NCI-H1436 treated with DMSO at 0.1 percent for 48 hours (cell line): ENCODE measurements at places on chromosomes 7 and 10.
A peak's percentile ranks its signal among the peaks of the same experiment; 100 is the strongest.

- DNase-seq = no peak
Observed at GRCh38 chr10:74207691-74208480, 56.9 kb downstream of the ADK start.

GRCh38 chr7:26664735-26665416, 199.5 kb downstream of the SKAP2 start:
- DNase-seq = no peak

- no peak for DNase-seq
Observed at GRCh38 chr10:114663626-114664025, 5.6 kb upstream of the ABLIM1 start.

GRCh38 chr10:102504179-102504975, 605 bp downstream of the SUFU start:
- no peak for DNase-seq

- no peak for DNase-seq
Observed at GRCh38 chr7:68529221-68529620, 1069.1 kb upstream of the AUTS2 start.

DNA sequence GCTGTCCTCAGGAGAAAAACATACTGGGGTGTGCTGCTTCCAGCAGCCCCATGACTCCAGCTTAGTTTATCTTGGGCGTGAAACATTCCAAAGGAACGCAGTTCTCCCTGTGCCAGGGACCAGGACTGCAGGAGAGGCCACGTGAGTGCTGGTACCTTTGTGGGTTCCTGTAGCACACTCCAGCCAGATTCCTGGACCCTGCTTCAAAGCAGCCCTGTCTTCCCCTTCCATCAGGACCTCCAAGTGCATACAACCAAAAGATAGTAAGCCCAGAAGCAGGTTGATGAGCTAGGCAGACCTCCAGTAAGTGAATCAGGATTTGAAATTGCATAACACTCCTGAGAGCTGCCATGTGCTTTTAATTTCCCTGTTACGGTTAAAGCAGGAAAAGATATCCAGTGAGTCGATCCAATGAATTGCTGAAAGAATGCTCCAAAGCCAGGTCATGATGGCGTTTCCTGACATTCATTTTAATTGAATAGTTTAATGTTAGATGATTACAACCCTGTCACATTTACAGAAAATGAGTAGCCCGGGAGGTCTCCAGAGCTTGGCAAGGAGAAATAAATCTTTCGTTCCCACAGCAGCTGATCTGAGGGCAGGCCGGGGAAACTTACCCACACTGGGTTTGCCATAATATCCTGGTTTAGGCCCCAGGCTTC, 38.9 kb upstream of the CPXM2 start:
- no peak for DNase-seq

DNA sequence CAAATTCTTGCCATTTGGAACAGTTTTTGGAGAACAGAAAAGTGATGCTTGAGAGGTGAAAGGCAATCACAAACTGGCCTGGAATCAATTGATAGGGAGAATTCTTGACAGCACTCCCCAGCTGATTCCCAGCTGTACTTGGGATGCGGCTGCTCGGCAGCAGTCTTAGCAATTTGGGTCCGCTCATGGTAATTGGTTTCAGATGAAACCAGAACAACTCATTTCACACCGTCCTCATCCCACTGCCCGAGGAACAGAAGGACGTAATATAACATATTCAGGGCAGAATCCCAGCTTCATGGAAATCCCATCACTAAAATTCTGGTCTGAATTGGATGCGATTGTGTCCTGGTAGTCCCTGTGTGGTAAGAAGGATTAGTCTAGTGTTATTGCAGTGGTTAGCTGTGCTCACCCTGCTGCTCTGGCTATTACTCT, 223.3 kb upstream of the FERD3L start:
- DNase-seq = no peak

- no peak for DNase-seq
Observed at GRCh38 chr7:136900005-136900404, 31.6 kb downstream of the CHRM2 start.

GRCh38 chr7:108002726-108003598, at the start of gene LAMB1:
Gene LAMB1, minus strand, starts transcription at chr7:108003161. Its CDS starts 276 bp downstream, at chr7:108002885.
- no peak for DNase-seq

- DNase-seq = no peak
Observed at GRCh38 chr7:23654508-23654907, 25.5 kb upstream of the FAM221A start.

GRCh38 chr7:135328526-135328925, 94.9 kb downstream of the STRA8 start:
- DNase-seq = no peak

DNA sequence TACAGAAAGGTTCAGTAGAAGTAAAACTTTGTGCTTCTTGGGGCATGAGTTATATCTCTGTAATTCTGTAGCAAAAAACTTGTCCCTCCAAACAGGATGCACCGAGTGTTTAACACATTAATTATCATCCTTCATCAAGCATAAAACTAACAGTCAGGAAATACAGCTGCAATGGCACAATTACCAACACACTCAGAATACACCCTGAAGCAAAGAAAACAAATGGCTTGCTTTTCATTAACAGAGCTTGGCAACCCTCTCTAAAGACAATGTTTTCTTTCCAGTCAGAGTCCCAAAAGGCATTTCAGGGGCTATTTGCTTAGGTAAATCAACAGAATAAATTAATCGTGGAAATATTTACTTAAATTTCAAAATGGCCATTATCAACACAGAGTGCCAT, 107.7 kb downstream of the ICA1 start:
- DNase-seq = peak; percentile 93

DNA sequence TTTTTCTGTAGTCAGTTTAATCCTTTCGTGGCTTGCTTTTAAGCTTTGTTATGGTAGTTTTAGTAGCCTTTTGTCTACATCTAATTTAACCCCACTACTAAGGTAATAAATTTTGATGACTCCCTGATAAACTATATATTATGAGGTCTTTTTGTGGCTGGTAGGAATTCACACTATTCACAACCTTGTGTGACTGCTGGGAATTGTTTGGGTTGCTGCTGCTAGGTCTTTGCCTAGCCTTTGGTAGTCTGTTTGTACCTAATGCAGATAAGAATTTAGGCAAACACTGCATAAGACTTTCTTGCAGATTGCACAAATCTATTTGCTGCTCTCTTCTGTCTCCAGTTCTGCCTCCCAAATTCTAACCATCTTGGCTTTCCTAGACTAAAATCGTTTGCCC, 58.3 kb downstream of the SHOC2 start:
- no peak for DNase-seq

DNA sequence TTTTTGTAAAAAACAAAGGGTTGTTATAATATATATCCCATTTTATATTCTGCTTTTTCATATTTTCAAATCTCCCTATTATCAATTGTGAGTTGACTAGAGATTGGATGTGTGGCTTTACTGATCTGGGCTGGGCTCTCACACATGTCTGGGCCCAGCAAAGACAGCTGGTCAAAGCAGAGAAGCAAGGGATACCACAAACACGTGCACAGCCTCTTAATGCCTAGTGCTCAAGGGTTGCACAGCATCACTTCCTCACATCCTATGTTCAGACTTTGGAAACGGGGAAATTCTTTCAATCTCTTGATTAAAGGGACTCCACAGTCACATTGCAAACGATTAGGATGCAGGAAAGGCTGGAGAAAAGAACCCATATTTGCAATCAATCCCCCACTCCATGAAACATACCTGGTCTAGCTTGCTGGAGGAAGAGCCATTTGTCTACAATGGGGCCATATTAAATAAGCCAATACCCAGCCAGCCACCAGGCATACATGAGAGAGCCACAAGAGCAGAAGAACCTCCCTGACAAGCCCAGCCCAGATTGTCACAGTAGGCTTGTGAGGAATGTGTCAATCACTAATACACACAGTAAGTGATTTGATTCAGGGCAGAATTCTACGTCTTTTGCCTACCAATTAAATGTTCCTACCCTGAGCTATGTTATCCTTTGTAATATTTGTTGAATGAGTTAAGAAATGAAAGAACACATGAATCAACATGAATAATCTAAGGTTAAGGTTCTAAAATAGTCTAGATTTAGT, 431.2 kb downstream of the TNS3 start:
- no peak for DNase-seq

DNA sequence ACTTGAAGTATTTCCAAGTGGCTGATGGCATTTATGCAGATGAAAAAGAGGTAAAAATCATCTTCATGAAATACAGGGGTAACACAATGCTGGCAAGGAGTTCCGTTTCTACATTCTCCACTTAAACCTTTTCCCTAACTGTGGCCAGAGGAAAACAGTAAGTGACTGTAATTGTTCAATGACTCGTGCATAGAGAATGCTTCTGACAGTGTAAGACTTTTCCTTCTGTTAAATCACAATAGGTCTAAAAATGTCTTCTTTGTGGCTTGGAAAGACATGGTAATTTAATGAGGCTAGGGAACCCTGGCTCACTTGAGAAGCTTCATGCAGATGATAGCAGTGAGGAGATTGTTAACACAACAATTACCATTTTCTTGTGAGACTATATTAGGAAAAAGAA, 50.3 kb upstream of the RSU1 start:
- DNase-seq = no peak

DNA sequence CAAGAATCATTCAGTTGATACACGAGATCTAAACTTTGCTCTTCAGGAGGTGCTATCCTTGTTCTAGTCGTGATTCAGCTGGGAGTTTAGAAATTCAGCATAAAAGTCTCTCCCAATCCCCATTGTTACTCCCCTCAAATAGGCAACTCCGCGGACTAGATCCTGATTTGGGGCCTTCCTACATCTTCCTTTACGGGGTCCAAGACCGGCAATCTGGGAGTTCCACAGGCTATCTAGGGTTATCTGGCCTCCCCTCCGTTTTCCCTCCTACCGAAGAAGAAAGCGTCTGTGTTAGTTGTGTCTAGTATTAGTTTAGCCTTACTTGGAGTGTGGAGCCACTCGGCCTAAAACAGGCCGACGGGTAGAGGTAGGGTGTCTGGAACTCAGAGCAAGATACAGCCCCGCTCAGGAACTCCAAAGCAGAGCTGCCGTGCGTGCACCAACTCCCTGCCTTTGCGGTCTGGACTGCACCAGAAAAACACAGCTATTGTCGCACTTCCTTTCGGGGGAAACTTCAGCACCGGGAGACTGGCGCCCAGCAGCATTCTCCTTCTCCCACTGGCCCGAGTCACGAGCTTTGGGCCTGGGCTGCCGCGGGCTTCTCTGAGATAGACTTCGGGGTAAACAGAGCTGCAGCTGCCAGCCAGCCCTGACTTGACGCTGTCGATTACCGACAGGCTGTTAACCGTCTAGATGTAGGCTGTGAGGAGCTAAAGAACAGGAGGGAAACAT, 1.5 kb upstream of the DLX5 start:
- DNase-seq = no peak

DNA sequence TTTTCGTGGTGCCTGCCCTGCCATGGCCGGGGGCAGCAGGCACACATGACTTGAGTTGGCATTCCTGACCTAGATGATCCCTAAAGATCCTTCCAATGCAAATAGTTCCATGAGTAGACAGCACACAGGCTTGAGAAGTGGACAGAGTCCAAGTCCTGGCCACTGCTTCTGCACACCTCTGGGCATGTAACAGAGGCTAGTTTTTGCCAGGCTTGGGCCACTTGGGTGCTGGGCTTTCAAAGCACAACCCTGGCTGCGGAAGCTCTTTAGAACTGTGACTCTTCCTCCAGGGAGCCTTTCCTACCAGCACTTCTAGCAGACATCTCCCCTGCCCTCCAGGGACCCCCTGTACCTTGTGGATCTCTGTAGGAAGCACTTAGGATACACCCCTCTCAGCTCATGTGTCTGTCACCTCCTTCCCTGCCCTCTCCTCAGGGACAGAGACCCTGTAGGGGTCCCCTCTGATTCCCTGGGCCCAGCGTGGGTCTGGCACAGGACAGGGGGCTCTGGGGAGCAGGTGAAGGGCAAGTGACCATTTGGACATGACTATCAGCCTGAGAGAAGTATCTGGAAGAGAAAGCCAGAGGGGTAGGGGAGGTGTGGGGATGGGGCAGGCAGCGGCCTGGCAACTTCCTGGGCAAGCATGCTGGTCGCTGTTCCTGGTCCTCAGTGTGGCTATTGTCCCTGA, 36.2 kb downstream of the ZCCHC24 start:
- DNase-seq = no peak

DNA sequence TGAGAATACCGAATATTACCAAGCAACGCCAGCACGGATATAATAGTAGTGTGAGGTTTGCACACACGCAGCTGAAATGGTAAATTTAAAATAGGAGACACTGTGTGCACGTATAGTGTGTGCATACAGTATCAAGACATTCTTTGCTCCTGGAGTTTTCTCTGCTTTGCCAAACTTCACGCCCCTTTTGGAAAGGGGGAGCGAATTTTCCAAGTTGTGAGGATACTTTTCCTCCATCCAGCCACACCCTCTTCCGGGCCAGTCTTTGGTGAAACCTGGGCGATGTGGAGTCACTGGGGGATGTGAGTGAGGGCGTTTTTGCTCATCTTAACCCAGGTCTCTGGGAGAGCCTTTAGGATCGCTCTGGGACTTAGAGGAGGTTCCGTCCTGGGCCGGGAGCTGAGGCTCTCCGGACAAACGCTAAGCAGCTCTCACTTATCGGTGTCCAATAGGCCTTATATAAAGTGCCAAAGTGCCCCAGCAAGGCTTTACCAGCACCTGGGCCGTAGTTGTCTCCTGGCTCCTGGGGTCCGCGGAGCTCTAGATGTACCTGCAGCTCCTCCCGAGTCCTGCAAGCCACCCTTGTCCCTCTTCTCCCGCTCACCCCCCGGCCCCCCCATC, 160.0 kb upstream of the MKI67 start:
- DNase-seq = no peak

- no peak for DNase-seq
Observed at GRCh38 chr10:90857635-90858460, at the start of gene HTR7. Gene HTR7, minus strand, starts transcription at chr10:90858039. Its CDS starts 368 bp downstream, at chr10:90857671.

- no peak for DNase-seq
Observed at GRCh38 chr7:1587738-1588137, 17.9 kb upstream of the PSMG3 start.

DNA sequence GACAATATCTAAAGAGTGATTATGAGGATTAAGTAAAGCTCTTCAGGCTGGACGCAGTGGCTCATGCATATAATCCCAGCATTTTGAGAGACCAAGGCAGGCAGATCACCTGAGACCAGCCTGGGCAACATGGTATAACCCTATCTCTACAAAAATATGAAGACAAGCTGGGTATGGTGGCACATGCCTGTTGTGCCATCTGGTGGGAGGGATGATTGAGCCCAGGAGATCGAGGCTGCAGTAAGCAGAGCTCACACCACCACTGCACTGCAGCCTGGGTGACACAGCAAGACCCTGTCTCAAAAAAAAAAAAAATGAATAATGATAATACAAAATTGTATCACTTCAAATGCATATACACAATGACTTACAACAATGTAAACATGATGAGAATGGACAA, 195.6 kb upstream of the AUTS2 start:
- DNase-seq = no peak

DNA sequence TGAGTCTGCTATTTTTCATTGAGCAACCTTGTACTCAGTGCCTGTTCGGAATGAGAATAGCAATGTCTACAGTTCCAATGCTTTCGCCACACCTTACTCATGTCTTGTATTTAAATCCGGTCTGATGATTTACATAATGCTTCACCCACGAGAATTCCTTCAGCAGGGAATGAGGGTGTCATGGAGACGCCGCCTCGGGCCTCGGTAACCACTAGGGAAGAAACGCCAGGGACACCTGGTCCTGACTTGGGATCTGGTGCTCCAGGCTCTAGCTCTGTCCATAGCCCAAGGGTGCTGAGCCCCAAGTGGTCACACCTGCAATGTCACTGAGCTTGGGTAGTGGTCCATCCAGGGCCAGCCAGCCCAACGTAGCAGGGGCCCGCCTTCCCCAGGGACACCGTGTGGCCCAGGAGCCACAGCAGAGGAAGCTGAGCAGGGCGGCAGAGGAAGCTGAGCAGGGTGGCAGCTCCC, 37.4 kb downstream of the PRKAG2 start:
- DNase-seq = no peak
